Immature natural killer cell (primary cell): ENCODE measurements at places on chromosomes 6 and 20.
A peak's percentile ranks its signal among the peaks of the same experiment; 100 is the strongest.

DNA sequence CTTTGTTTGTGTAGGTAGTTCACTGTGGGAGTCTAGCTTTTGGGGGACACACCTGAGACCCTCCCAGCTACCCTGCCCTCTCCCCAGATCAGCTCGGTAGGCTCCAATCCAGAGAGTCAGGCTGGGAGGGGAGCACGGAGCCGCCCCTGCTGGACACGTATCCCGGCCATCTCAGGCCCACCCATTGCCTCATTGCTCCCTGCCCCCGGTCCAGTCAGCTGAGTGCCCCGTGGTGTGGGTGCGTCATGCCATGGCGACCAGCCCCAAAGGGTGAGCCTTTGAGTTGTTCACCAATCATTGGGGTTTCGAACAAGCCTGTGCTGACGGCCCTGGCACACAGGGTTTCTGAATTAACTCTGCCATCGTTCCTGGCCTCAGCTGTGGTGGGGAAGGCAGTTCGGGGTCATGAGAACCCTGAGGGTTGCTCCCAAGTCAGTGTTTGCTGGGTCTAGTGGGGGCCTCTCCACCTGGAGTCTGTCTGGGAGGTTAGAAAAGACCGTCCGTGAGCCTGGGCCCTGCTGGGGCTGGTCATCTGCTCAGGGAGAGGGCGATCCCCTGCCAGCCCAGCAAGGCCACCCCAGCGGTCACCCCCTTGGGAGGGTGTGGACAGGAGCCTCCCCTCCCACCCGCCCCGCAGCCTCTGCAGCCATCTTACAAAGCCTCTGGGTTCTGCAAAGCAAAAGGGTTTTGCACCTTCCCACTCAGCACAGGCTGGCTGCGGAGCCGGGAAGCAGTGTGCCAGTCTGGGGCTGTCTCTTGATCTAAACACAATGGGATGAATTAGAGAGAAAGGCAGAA lies 34.5 kb downstream of the NTSR1 start:
- no peak for DNase-seq

GRCh38 chr6:48031711-48032110 lies 79.3 kb downstream of the PTCHD4 start:
- no peak for DNase-seq

DNA sequence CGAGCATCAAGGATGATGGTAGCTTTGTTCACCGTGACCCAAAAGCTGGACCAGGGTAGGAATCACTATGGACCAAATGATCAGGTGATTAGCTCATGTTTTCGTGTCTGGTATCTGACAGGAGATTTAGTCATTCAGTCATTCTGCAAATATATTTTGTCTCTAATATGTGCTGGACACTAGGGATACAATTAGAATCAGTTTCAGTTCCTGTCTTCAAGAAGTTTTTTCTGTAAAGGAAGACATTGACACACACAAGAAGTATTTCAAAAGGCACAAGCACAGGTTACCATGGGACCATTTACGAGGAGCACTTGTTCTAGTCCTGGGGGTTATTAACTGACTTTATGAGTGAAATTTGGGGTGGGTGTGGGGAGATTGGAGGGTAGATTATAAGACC lies 244.9 kb downstream of the HIVEP2 start:
- DNase-seq, result no peak

DNA sequence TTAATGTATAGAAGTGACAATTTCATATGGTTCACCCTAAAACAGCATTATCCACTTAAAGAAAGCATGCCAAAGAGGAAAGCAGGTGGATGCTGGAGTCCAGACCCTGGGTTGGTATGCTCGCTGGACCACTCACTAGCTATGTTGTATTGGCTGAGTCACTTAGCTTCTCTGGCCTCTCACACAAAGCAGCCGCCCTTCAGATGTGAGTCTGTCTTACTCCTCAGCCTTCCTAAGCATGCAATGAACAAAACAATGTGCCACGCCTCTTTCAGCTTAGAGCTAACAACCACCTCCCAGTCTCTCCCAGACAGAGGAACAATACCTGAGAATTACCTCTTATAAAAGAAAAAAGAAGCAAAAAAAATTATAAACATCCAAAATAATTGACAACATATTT lies 29.4 kb downstream of the SIM1 start:
- no peak for DNase-seq

- no peak for DNase-seq
Measured at GRCh38 chr6:55497694-55498093, 81.3 kb downstream of the HMGCLL1 start.

DNA sequence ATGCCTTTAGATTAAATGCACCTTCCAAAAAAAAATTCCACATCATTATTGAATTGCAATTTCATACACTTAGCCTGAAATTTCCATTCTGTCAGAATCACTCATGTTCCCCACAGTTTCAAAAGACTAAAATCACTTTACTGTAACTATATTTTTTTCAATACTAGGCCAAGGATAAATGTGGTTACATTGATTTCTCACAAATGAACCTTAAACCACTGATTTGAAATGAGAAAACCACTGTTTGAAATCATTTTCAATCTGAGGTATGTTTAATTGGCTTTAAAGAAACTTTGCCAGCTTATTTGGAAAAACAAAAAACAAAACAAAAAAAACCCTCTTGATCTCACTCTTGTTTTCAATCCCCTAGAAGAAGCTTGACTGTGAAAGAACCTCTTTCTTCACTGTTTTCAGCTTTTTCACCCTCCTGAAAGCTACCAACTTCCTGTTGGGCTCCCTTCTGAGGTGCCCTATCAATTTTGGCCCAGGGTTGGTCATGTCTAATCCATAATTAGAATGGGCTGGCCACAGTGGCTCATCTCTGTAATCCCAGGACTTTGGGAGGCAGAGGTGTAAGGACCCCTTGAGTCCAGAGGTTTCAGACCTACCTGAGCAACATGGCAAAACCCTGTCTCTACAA lies 242.5 kb downstream of the ADGRG6 start:
- DNase-seq, result no peak

DNA sequence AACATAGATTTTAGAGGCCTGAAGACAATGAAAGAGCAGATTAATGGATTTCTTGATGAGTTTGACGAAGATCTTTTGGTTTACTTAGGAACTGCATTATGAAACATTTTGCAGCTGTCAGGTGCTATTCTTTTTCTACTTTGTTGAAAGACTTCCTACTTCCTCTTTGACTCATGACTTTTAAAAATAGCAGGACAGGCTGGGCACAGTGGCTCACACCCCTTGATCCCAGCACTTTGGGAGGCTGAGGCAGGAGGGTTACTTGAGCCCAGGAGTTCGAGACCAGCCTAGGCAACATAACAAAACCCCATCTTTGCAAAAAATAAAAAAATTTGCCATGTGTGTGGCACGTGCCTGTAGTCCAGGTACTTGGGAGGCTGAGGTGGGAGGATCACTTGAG lies 52.0 kb downstream of the ITCH start:
- DNase-seq, result no peak

- DNase-seq, result no peak
Measured at GRCh38 chr6:28914941-28915340, 8.8 kb downstream of the TRIM27 start.

GRCh38 chr20:56437196-56437960 lies 25.3 kb downstream of the CASS4 start:
- DNase-seq, result no peak

DNA sequence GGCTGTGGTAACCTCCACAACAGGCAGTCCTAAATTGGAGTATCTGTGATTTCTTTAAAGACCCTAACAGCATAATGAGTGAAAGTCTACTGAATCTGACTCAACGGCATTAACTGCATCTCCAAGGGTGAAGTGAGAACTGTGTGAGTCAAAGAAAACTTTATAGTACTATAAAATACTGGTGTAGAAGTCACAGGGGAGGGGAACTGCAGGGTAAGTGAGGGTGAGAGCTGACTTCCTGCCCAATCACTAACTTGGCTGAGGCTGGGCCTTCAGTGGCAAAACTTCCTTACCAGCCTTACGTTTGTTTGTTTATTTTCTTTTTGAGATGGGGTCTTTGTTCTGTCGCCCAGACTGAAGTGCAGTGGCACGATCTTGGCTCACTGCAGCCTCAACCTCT lies 109.8 kb downstream of the PTPRK start:
- DNase-seq, result no peak

DNA sequence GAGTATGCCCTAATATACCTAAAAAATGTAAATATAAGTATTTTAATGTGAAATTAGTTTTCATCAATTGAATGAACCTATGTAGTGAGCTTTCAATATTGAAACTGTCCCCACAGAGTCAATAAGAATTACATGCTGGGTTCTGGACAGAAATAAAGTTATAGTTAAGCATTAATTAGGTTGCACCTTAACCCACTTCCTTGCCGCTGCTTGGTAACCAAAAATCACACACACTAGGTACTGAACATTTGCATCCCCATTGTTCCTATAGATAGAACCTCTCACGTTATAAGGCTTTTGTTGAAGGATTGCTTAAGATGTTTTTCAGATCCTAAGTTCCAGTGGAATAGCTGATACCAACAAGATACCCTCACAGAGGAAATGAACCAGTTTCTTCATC lies 237.1 kb upstream of the OPRM1 start:
- no peak for DNase-seq

- no peak for DNase-seq
Measured at GRCh38 chr20:15564981-15565380, 1008.3 kb downstream of the KIF16B start.

DNA sequence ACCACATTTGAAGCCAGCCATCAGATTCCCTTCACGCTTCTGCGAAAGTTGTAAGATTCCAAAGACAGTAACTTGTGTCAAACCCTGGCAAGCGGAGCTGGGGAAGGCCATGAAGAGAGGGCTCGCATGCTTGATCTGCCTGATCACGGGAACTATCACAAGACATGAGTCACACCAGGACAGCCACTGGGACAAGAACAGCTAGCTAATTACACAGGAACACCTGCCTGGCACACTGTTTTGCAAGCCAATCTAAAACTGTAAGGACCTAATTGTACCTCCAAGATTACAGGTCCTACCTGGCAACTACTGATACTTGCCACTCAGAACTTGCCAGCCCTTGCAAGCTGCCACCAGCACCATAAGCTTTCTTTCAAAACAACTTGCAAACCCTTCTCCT lies 289.3 kb downstream of the KIF16B start:
- DNase-seq, result no peak

- DNase-seq, result no peak
Measured at GRCh38 chr6:1481286-1481685, 91.9 kb downstream of the FOXF2 start.

DNA sequence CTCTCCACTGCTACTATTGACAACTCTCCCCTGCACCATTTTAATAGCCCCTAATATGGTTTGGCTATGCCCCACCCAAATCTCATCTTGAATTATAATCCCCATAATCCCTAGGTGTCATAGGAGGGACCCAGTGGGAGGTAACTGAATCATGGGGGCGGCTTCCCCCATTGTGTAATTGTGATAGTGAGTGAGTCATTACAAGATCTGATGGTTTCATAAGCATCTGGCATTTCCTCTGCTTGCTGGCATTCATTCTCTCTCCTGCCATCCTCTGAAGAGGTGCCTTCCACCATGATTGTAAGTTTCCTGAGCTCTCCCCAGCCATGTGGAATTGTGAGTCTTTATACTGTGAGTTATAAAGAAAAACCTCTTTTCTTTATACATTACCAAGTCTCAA lies 74.1 kb upstream of the TCF21 start:
- DNase-seq, result no peak

DNA sequence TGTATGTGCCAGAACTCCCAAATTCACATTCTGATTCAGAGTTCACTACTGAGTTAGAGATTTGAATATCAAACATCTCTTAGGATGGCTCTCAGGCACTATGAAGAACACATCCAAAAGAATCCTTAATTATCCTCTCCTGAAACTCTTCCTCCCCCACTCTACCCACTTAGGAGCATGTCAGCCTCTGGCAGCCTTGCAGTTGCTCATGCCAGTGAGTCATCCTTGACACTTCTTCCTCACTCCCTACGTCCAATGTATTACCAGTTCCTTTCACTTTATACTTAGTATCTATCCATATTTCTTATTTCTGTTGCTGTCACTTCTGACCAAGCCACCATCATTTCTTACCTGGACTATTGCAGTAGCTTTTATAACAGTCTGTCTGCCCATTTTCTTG lies 192.0 kb upstream of the IMPG1 start:
- DNase-seq, result no peak

- no peak for DNase-seq
Measured at GRCh38 chr6:136840276-136841001, 18.0 kb downstream of the PEX7 start.

- DNase-seq, result no peak
Measured at GRCh38 chr6:130896249-130896648, 69.0 kb downstream of the SMLR1 start.

- DNase-seq, result peak; percentile 80
Measured at GRCh38 chr6:25027221-25027916, 91.6 kb upstream of the RIPOR2 start.

- no peak for DNase-seq
Measured at GRCh38 chr6:81075974-81076373, 676.5 kb downstream of the TENT5A start.

DNA sequence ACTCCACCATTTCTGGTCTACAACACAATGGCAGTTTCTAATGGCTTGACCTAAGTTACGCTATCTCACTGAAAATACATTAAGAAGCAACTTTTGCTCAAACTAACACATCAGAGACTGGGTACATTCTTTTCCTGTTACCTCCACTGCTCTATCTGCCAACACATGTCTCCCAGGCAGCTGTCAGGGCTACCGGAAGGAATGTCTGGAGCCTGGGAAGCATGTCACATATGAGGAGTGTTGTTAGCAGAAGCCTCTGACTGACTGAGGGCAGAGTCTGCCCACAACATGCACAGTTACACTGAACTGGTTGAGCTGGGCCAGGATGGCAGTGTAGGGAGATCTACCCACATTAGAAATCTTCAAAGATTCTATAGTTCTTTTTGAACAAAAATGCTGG lies 264.5 kb downstream of the KIF16B start:
- DNase-seq, result no peak

- DNase-seq, result peak; percentile 86
Measured at GRCh38 chr20:324177-325044, 941 bp upstream of the SOX12 start.

DNA sequence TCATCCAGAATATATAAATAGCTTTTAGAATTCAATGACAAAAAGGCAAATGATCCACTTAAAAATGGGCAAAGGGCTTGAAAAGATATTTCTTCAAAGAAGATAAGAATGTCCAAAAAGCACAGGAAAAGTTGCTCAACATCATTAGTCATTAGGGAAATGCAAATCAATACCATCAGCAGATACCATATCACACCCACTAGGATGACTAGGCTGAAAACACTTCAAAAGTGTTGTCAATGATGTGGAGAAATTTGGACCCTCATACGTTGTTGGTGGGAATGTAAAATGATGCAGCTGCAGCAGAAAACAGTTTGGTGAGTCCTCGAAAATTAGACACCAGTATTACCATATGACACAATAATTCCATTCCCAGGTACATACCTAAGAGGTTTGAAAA lies 303.6 kb upstream of the SLC35B3 start:
- no peak for DNase-seq

GRCh38 chr6:72864236-72864635 lies 242.4 kb downstream of the KCNQ5 start:
- DNase-seq, result no peak

- no peak for DNase-seq
Measured at GRCh38 chr6:100906325-100906724, 25.2 kb upstream of the ASCC3 start.

GRCh38 chr6:162539321-162539720 lies 188.2 kb downstream of the PRKN start:
- no peak for DNase-seq
